ENCODE measurements at places on chromosomes 11 and 22. TPM values are rescaled to one million over a fixed set of nuclear protein-coding genes. Genes with fewer than 3 reads are reported as not detected.

The SYCE3 gene
- not detected for total RNA-seq

The GRIA4 gene
- total RNA-seq, result 1.0 TPM

The KCNJ5 gene
- not detected for total RNA-seq

The OR5W2 gene
- total RNA-seq, result not detected

The CLMP gene
- total RNA-seq, result 13.6 TPM

The DGCR8 gene
- total RNA-seq, result 11.4 TPM

The CDC42EP2 gene
- 2.5 TPM for total RNA-seq

The KRTAP5-9 gene
- total RNA-seq, result not detected

The PAFAH1B2 gene
- total RNA-seq, result 108 TPM

The MUC5B gene
- total RNA-seq, result not detected

The APOL5 gene
- total RNA-seq, result not detected

The OR6T1 gene
- total RNA-seq, result not detected

The PLA2G6 gene
- 12.2 TPM for total RNA-seq

The C11orf42 gene
- not detected for total RNA-seq

The CYTH4 gene
- not detected for total RNA-seq

The MYEOV gene
- 2.2 TPM for total RNA-seq

The ELFN2 gene
- 0.29 TPM for total RNA-seq

The LSP1 gene
- 3.3 TPM for total RNA-seq

The EMID1 gene
- 3.0 TPM for total RNA-seq

The POU2AF1 gene
- not detected for total RNA-seq

The FXYD2 gene
- total RNA-seq, result not detected

The CHRDL2 gene
- total RNA-seq, result not detected

The KRTAP5-1 gene
- total RNA-seq, result not detected

The FAM118A gene
- 6.5 TPM for total RNA-seq

The EED gene
- 18.1 TPM for total RNA-seq

The KCNJ1 gene
- not detected for total RNA-seq

The SYT7 gene
- total RNA-seq, result 10.8 TPM

The LRRC10B gene
- not detected for total RNA-seq

The SULT4A1 gene
- not detected for total RNA-seq

The NRGN gene
- total RNA-seq, result 7.1 TPM

The NPAS4 gene
- not detected for total RNA-seq

The C11orf97 gene
- total RNA-seq, result not detected

The NCAM1 gene
- total RNA-seq, result 5.0 TPM

The ACER3 gene
- total RNA-seq, result 22.9 TPM

The SYTL2 gene
- 61.4 TPM for total RNA-seq

The BIK gene
- not detected for total RNA-seq

The ACRV1 gene
- total RNA-seq, result not detected

The MN1 gene
- total RNA-seq, result 0.79 TPM

The ARL2 gene
- 271 TPM for total RNA-seq

The OR52N4 gene
- not detected for total RNA-seq

The SLC22A12 gene
- total RNA-seq, result not detected

The DEPDC7 gene
- 6.9 TPM for total RNA-seq

The SCGB1A1 gene
- not detected for total RNA-seq

The DLG2 gene
- 1.7 TPM for total RNA-seq

The POU2F3 gene
- 1.4 TPM for total RNA-seq

The FGF3 gene
- not detected for total RNA-seq

The KIAA1671 gene
- total RNA-seq, result 1.7 TPM

The GAL3ST1 gene
- total RNA-seq, result not detected

The HPS5 gene
- total RNA-seq, result 28.8 TPM

The YDJC gene
- 26.7 TPM for total RNA-seq

All from H4 (cell line).